ENCODE measurements at places on chromosomes 1 and 21.

- DNase-seq, result no peak
Observed at GRCh38 chr1:109293026-109293425, 10.1 kb upstream of the PSRC1 start.

DNA sequence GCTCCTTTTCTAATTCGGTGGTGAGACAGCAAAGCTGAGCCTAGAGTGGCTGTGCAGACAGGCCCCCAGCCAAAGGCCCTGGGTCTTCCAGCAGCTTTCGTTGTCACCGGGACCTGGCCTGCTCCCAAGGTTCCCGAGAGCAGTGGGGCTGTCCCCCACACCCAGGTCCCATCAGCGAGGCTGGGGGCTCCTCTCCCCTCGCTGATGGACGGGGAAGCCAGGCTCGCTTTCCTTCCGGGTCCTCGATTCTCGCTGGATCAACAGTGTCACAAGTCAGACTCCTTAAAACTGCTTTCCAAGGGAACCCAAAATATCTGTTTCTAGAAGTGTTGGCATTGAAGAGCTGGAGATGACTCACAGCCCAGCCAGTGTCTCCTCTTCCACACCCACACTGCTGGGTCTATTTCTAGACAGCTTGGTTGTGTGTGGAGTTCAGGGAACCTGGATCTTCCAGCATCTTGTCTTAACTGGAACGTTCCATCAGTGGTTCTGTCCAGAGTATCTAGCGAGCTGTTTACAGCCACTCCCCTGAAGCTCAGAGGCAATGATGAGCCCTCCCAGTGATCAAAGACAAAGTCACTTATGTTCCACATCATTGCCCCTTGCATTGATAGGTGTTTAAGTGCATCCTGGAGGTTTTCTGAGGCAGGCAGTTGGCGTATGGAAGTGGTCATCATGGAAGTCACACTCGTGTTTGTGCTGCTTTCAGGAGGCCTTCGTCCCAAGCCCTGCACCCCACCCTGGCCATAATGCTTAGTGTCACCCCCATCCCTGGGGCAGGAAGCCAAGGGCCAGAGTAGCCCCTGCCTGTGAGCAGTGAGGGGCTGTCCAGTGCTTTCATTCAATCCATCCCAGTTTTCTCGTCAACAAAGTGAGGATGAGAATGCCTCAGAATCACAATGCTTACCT is 35.2 kb downstream of the RRP1 start:
- no peak for DNase-seq

GRCh38 chr1:59674595-59674994 is 140.2 kb upstream of the HOOK1 start:
- DNase-seq, result no peak

DNA sequence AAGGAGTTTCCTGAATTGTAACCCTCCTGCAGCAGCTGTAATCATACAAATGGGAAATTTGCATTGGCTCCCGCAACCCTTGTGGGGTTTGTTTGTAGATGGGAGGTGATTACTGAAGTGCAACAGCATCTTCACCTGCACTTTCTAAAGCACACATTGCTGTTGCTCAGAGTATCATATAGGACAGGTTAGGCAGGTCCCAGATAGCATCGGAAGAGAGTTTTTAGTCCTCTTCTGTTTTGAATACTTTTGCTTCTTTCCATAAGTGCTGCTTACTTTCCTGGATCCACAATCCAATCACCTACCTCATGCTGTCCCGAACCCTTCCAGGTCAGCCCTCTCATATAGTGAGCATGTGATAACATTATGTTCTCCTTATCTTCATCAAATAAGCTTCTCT is 300.4 kb downstream of the PTPRC start:
- DNase-seq, result no peak

- DNase-seq, result no peak
Observed at GRCh38 chr21:34091607-34092006, 18.2 kb downstream of the MRPS6 start.

- DNase-seq, result no peak
Observed at GRCh38 chr1:55526716-55527115, 311.6 kb upstream of the USP24 start.

GRCh38 chr1:58939146-58939545 is 155.3 kb upstream of the JUN start:
- no peak for DNase-seq

GRCh38 chr1:20753589-20753988 is 21.1 kb upstream of the SH2D5 start:
- no peak for DNase-seq

DNA sequence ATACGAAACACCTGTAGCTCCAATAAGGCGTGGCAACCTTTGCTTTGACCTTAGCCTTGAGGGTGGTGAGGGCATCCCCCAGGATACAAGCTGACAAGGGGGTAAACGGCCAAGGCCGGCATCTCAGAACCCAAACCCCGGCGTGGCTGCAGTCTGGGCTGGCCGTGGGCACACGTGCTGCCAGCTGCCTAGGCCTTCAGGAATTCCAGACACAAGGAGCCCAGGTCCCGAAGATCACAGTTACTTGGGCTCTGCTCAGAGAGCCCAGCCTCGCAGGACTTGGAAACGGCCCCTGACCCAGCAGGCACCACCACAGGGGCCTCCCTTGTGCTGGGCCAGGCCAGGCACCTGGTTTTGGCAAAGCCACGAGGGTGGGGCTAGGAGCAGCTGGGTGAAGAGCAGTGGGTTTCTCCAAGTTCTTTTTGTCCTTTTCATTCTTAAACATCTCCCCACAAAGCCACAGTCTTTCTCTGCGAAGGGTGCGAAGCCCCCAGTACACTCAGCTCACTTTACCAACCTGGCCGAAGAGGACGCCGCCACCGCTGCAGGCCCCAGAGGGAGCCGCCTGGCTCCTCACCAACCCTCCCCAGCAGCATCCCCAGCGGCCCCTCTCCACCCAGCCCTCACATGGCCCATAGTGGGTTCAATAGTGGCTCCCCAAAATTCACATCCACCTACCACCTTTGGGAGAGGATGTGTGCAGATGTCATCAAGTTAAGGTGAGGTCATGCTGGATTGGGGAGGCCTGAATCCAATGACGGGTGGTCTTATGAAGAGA is 26.8 kb downstream of the PRDM15 start:
- DNase-seq, result no peak

DNA sequence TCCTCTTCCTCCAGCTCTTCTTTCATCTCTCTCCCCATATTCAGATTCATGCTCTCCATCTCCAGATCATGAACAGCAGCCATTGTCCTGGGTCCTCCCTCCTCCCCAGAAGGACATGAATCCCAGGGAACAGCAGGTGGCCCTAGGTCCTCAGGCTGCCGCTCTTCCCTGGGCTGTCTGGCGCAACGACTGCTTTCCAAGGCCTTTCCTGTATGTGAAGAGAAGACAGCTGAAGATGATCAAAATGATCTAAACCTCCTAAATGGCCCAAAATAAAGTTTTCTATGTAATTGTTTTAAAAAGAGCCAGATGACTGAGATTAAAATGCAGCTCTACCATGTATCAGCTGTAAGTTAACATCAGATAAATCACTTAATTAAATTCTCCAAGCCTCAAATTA is 22.5 kb downstream of the RHBDL2 start:
- no peak for DNase-seq

DNA sequence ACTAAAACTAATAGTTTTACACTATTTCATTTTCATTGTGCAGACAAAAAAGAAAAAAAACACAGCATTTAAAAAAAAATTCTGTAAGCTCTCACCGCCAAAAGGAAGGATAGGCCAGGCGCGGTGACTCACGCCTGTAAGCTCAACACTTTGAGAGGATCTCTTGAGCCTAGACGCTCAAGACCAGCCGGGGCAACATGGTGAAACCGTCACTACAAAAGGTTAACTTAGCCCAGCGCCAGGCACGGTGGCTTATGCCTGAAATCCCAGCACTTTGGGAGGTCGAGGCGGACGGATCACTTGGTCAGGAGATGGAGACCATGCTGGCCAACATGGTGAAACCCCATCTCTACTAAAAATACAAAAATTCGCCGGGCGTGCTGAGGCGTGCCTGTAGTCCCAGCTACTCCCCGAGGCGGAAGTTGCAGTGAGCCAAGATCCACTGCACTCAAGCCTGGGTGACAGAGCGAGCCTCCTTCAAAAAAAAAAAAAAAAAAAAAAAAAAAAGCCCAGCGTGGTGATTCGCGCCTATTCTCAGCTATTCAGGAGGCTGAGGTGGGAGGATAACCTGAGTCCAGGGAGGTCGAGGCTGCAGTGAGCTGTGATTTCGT is 14.3 kb upstream of the SPEN start:
- peak; percentile 32 for DNase-seq

GRCh38 chr1:31390071-31390470 is 17.2 kb upstream of the FABP3 start:
- DNase-seq, result no peak

DNA sequence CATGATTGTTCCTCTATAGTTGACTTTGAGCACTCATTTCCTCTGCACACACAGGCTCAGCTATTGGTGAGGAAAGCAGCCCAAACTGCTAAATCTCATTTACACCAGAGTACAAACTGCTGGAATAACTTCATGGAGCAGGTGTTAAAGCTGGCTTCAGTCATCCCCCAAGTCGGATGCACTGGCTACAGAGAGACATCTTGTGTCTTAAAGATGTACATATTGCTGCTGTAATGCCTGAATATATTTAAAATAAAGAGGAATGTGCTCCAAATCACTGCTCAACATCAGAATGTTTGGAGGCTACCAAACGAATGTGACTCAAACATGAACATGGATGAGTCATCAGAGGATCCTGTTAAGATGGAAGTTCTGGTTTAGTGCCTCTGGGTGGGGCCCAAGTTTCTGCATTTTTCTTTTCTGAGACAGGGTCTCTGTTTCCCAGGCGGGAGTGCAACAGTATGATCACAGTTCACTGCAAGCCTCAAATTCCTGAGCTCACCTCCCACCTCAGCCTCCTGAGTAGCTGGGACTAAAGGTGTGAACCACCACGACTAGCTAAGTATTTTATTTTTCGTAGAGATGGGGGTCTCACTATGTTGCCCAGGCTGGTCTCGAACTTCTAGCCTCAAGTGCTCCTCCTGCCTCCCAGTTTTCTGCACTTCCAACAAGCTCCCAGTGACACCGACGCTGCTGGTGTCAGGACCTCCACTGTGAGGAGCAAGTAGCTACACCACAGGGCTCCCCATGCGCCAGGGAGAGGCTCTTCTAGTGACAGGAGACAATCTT is 79.0 kb upstream of the KRTAP19-8 start:
- DNase-seq, result no peak

GRCh38 chr21:43727519-43728153 is 8.7 kb downstream of the PDXK start:
- no peak for DNase-seq

DNA sequence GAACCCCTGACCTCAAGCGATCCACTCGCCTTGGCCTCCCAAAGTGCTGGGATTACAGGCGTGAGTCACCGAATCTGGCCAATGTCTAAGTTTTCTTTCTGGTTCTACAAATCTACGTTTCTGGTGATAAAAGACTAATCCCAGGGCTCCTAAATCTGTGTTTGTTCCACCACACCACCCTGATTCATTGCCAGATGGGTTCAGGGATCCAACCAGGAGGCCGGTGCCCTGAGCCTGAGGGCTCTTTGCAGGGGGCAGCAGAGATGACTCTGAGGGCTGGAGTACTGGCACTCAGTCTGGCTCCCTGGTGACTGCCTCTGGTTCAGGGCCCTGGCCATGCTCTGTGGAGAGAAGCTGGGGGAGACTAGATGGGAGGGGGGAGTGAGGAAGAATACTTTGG is 10.5 kb upstream of the OPRD1 start:
- no peak for DNase-seq

DNA sequence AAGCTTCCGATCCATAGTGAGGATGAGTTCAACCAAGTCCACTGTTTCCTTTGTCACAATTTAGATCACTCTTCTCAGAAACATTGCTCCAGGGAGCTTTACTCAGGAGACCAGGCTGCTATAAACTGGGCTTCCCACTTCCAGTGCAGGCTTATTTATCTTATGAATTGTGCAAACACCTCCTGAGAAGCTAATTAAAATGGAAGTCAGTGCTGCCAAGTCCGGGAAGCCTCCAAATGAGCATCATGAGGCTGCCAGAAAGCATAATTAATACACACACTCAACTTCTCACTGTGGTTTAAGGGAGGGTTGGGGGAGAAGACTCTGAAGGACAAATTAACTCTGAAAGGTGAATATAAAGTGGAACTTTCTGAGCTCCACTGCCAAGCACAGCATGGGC is 145.0 kb upstream of the SGIP1 start:
- no peak for DNase-seq

DNA sequence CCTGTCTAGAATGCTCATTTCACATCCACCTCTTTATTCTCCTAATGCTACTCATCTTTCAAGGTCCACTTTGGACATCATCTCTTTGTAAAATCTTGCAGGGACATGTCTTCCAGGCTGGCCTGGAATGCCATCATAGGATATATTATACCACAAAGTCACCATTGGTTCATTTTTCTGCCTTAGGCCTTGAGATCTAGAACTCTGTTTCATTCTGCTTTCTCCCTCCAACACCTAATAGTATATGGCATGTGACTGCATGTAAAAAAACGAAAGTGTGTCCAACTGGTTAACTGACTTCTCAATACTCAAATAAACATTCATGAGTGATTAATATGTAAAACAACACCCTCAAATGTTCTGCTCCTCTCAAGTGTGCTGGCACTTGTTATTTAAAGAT is 84.1 kb downstream of the RGS2 start:
- DNase-seq, result no peak

DNA sequence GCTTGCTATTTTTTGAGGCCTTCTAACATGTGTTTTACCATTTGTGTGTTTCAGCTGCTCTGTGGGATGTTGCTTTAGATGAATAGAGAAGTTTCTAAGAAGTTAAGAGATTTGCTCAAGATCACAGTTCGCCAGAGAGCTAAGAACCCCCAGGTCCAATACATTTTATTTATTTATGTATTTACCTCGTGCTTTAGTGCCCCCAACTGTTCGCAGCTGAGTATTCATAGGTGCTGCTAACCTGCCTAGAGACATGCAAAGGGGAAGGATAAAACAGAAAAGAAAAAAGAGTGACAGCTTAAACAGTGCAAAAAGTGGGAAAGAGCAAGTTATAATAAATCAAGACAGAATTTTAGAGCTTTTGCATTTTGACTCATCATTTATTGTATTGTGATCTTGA is 31.1 kb downstream of the NFYC start:
- no peak for DNase-seq

DNA sequence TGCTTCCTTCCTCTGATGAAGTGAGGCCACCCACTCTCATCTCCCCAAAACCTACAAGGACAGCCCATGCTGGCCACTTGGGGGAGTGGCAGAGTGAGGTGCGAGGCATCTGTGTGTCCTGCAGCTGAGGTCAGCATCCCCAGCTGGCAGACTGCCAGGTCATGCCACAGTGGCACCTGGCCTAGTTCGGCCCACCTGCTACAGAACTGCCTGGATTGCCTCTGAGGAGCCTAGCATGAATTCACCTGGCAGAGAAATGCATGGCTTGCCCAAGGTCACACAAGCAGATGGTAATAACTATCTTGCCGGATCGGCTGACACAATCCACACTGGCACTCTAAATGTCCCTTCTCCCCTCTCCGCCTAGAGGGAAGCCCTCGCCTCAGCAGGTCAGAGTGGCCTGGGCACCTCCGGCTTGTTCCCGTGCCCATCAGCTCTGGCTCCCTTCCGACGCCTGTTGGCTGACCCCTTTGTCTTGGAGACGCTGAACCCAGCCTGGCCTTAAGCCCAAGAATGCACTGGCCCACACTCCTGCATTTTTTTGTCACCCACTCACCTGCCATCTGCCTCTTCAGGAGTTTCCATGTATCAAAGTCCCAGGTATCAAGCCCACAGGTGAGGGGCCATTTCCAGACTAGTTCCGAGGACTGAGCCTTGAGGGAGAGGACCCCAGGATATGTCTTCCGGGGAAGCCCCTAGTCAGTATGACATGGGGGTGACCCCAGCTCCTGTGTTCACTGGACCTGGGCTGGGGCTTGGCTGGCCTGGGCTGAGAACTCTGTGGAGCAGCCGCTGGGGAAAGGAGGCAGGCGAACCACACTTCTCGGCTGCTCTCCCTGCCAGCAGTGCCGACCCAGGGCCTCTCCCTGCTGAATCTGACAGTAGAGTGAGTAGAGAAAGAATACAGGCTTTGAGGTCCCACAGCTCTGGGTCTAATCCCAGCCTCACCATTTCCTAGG is 21.7 kb downstream of the ECE1 start:
- peak; percentile 82 for DNase-seq
